ENCODE measurements at places on chromosomes 2 and 18.

DNA sequence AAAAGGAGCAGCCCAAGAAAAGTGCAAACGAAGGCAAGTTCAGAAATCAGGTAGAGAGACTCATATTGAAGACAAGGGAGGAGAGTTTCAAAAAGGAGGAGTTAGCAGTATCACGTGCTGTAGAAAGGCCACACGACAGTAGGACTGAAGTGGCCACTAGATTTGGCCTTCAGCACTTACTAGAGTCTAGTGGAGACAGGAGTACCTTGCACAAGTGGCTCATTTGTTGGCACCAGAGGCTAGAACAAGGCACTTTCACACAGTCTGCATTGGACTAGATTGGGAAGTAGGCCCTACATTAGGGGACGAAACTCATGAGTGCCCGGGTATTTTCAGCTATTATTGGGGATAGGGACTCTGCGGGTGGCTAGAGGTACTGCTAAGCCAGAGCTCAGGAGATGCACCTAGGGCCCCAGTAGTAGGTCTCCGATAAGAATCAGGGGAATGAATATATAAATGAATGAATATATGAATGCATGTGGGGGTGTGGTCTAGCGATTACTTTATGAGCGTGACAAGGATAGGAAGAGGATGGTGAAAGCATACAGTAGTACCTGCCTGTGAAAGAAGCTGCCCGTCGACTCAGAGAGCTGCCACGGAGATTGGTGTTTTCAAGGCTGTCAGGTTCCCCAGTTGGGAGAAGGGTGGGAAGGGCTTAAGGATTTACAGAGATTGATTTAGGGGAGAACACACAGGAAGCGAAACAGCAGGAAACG lies 1.4 kb upstream of the NCOA1 start:
- no peak for DNase-seq

GRCh38 chr2:120675460-120676130 lies 60.1 kb upstream of the GLI2 start:
- peak; percentile 61 for DNase-seq

- DNase-seq = peak; percentile 43
These were observed 1.4 kb downstream of the PSME4 start for GRCh38 chr2:53969285-53969967.

DNA sequence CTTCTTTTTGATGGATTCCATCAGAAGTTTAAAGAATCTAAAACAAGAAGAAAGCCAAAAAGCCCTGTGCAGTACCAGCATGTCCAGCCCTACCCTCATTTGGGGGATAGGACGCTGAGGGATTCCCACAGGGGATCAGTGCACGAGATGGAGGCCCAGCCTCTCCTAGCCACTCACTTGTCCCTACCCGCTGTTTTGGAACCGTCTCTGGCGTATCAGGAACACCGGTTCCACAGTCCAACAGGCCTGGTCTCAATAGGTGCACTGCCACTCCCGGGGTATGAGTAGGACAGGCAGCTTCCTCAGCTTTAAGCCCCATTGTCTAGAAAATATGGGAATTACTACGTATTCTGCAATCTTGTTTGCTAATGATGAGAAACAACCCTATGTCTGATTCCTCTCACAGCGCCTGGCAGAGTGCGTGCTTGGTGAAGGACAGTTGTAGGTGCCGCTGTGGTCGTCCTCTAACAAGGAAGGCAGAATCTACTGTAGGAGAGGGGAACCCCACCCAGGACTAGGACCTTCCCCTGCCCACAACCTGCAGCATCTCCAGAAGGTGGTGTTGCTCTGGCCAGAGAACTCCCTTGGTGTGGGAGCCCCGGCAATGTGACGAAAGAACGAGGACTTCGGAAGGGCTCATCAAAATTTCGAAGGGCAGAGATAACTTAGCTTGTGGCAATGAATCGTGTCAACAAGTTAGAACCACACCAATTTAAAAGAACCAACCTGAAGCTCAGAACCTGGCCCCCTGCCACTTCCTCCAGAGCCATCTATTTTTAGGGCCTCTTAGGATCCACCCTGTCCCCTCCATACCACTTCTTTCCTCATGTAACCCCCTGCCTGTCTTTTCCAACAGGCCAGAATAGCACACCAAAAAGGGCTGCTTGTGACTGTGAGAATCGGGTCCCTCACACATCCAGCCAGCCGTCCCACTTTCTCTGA lies 71.7 kb downstream of the POLR1A start:
- DNase-seq = no peak

DNA sequence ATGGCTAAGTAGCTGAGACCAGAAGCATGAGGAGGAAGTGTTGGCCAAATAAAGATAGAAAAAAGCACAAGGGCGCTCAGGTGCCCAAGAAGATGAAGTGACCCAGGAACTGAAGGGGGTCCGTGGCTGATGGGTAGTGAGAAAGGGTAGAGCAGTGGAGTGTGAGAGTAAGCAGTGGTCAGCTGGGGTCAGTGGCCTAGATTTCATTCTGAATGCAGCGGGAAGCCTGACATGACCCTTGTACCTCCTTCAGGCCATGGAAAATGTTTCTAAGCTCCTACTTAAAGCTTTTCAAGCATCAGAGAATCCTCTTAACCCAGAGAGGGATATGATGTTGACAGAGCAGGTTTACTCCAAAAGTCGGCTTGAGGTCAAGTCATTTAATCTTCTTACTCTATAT lies 89.0 kb upstream of the UNC80 start:
- DNase-seq = no peak

- DNase-seq = peak; percentile 91
These were observed 22.3 kb upstream of the RHOB start for GRCh38 chr2:20424300-20425290.

DNA sequence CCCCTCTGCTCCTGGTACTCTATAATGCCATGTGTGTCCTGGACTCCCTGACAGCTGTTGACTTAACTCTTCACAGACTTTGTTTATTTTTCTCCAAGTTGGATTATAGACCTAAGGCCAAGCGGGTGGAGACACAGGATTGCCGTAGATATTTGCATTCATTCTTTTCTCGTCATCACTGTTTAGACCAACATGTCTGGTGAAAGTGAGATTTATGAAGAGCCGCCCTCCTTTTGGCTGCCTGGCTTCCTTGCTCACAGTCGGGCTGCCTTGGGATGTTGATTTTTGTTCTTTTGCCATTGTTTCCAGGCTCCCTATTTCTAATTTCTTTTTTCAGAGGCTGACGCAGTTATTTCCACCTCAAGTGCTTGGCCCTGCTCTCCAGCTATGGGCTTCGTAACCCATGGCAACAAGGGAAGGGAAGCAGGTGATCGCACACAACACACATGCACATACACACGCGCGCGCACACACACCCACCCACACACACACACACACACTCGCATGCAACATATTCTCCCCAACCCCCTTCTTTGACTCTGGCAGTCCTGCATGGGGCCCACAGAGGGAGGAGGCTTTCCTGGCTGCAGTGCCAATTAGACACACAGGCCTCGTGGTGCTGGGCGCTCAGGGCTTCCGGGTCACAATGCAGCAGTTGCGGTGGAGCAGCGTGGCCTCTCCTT lies 296.5 kb downstream of the MTX2 start:
- DNase-seq = no peak
